Stimulated activated CD8-positive, alpha-beta memory T cell treated with anti-CD3 and anti-CD28 coated beads, Interleukin-7, amount 100 ng/mL, for 1 hour (primary cell): ENCODE measurements at places on chromosomes 7 and 10.

GRCh38 chr7:27948861-27949260, 208.9 kb downstream of the TAX1BP1 start:
- DNase-seq = no peak

GRCh38 chr10:93410697-93411348, 71.3 kb downstream of the MYOF start:
- DNase-seq = no peak

GRCh38 chr10:87838650-87839049, 20.6 kb upstream of the ATAD1 start:
- no peak for DNase-seq

GRCh38 chr7:44172803-44173424, 16.3 kb downstream of the GCK start:
- DNase-seq = no peak

- DNase-seq = no peak
Observed at GRCh38 chr7:27244488-27245123, 2.0 kb downstream of the EVX1 start.

GRCh38 chr7:50268990-50269389, 35.5 kb upstream of the IKZF1 start:
- no peak for DNase-seq

DNA sequence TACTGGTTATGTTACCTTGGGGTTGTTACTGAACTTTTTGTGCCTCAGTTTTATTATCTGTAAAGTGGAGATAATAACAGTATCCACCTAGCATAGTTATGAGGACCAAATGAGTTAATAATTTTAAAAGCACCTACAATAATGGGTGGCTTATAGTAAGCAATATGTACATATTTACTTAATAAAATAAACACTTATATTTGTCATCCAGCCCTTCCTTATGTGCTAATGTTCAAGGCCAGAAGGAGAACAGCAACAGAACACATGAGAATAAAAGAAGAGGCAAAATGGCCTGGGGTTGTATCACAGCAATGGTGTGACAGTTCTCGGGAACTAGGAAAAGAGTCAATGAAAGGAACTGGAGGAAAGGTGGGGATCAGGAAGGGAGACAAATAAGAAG, 255.4 kb upstream of the LRGUK start:
- DNase-seq = no peak

GRCh38 chr10:86265895-86266259, 100.7 kb downstream of the GRID1 start:
- no peak for DNase-seq

DNA sequence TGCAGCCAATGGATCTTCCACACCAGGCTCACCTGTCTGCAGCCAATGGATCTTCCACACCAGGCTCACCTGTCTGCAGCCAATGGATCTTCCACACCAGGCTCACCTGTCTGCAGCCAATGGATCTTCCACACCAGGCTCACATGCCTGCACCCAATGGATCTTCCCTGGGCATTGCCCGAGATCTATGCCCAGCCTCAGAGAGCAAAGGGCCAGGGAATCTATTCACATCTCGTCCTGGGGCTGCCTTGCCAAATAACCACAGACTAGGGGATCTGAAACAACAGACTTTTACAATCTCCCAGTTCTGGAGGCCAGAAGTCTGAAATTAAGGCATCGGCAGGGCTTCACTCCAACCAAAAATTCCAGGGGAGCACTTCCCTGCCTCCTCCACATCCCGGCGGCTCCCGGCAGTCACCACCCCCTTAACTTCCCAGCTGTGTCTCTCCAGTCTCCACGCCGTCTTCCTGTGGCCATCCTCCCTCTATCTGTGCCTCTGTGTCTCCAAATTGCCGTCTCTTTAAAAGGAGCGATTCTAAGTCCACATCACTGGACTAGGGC, 92.4 kb upstream of the PPP2R2D start:
- DNase-seq = no peak

GRCh38 chr7:132508724-132509353, 67.4 kb downstream of the PLXNA4 start:
- DNase-seq = no peak

- no peak for DNase-seq
Observed at GRCh38 chr10:110613341-110613995, 30.7 kb upstream of the RBM20 start.

GRCh38 chr7:92336662-92337340, 91.0 kb downstream of the ANKIB1 start:
- DNase-seq = no peak

- no peak for DNase-seq
Observed at GRCh38 chr7:111083413-111083812, 7.5 kb upstream of the LRRN3 start.

GRCh38 chr7:75614401-75614800, 122.3 kb downstream of the SPDYE5 start:
- no peak for DNase-seq

DNA sequence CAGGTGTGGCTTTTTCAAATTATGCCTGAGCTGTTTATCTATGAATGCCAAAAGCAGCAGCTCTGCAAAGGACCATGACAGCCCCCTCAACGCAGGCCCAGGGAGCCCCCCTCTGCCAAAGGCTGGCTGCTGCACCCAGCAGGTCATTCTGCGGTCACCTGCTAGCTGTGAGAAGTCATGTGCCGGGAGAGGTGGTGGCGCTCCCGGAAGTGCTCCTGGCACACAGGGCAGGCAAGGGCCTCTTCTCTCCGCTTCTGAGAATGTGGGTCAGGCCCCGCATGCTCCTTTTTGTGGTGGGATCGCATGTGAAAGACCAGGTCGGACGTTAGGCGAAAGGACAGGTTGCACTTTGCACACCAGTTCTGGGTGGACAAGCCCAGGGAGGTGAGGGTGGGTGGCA, 16.4 kb downstream of the ZNF488 start:
- DNase-seq = no peak

- DNase-seq = no peak
Observed at GRCh38 chr7:86149024-86149665, 494.6 kb upstream of the GRM3 start.

- no peak for DNase-seq
Observed at GRCh38 chr10:105974803-105975456, 1189.6 kb downstream of the SORCS1 start.

DNA sequence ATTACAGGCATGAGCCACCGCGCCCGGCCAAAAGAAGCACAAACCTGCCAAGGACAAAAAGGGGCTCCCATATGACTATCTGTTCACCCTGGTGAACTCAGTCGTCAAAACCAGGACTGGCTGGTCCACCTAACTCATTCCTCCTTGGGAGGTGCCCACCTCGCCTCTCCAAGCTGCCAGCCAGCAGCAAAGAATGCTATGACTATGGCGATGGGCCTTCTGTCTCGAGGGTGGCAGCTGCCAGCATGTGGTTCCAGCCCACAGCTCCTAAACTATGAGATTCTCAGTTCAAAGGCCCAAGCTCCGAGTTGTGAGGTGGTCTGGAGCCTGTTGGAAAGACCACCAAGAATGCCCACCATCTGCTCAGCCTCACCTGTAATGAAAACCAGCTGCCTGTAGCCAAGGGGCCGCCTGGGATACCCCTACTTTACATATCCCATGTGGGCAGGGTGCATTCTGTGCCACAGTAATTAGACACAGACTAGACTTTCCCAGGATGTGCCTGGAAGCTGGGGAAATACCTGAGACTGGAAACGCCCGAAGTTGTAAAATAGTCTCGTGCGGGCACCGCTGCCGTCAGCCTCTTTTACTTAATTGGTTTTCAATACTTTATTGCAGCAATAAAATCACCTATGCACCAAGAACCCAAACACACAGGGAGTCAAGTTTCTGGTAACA, 71.1 kb downstream of the ZRANB1 start:
- no peak for DNase-seq

DNA sequence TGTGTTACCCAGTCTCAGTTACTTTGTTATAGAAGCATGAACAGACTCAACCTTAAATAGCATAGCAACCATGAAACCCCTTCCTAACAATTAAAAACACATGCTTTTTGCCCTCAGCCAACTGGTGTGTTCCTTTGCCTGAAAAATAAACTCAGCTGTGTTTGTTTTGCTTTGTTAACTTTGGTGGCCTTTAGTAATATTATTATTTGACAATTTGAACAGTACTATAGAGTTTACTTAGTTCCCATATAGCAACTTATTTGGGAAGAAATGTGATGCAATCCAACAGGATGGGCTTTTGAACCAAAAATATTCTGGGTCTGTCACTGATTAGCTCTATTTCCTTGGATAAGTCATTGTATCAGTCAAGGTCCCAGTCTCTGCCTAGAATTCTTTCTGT, 22.5 kb upstream of the MKLN1 start:
- DNase-seq = no peak

- no peak for DNase-seq
Observed at GRCh38 chr7:130913639-130914553, 179.9 kb upstream of the KLF14 start.

DNA sequence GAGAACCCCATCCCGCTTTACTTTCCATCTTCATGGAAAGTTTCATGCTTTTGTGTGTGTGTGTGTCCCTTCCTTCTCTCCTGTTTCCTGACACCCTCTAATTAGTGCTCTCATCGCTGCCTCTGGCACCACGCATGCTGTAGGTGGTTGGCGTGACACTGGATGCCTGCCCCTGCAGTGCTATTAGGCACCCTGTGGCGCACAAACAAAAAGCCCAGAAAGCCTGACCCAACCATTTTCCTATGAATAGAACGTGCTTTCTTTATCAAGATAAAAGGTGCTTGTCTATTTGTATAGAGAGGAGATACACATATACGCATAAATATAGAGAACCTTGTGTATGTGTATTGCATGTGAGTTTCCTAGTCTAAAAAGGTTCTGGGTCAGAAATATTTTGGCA, 120.8 kb upstream of the CDCA7L start:
- DNase-seq = no peak

DNA sequence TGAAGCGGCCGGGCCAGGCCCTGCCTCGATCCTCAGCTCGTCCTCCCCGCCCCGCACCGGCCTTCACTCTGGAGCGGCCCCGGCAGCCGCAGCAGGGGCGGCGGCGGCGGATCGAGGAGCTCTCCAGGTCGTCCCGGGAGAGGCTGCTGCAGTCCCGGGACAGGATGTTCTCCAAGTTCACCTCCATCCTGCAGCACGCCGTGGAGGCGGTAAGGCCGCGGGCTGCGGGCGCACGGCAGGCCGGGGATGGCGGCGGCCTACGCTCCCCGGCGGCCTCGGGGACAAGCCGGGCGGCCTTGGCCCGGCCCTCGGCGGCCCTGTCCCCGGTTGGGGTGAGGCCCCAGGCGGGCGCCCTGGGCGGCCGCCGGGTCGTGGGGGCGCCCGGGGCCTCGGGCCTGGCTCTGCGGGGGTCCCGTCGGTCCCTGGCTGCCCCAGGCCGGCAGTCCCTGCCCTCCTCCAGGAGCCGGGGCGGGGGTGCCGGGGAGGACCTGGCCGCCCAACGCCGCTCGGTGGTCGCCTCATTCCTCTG, 399 bp downstream of the FHIP2A start:
- DNase-seq = no peak

DNA sequence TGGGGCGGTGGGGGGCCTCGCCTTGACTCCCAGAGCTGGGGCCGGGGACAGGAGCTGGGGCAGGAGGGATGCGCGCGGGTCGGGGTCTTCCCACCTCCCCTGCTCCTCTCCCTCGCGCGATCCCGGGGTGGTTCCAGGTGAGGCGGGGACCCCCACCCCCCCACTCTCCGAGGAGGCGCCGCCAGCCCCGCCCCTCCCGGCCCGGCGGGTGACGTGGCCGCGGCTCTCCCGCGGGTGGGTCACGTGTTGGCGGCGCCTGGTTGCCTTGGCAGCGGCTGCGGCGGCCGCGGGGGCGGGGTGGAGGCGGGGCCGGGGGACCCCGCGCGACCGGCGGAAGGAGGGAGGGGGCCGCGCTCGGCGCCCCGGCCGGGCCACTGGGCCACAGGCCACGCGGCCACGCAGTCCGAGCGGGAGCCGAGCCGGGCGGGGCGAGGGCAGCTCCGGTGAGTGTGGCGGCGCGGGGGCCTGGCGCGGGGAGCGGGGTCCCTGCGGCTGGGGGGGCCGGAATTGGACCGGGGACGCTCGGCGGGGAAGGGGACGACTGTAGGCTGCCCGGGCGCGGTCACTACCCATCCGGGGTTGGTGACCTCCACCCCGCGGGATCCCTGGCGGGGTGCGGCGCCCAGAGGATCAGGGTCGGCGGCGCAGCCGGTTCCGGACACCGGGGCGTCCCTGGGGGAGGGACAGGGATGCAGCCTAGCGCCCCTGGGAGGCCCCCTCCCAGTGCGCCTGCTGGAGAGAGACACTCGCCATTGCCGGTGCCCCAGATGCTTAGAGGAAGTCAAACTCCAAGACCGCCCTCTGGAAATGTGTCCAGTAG, at the start of gene ORAI2:
Gene ORAI2, plus strand, starts transcription at position 357 of the 820 bp plus-strand sequence. CDS start 5,382 bp downstream, outside the sequence.
- DNase-seq = peak; percentile 80

DNA sequence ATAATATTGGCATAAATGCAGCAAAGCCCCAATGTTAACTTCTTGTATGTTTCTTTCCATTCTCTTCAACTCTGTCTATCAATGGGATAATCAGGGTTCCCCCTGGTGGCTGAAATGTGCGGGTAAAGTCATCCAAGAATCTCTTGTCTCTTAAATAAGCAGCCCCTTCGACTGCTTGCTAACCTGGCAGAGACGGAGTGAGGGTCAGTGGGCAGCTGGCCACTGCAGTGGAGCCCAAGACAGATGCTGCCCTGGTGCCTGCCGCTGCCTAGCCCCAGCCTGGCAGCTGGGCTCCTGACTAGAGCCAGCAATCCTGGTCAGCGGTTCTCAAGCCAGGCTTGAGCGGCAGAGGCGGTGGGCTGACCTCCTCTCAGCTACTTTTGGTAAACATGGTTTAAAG, 248.9 kb downstream of the COBL start:
- no peak for DNase-seq

DNA sequence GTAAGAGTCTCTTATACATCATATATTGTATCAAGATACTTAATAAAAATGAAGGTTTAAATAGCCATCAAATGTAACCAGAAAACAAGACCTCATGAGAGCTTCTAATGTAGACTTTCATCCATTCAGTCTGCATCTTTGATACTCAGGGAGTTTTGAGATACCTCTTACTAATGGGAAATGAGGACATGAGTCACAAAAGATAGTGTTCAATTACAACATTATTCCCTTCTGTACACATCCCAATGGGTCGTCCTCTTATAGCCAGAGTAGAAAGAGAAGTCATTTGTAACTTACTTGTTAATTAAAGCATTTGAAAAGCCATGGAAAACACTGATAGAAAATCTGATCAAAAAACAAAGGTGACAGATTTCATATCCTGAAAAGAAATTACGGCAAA, 19.4 kb downstream of the SHTN1 start:
- DNase-seq = no peak
